ENCODE measurements at places on chromosomes 1 and 21.

GRCh38 chr1:3910857-3911845 lies 11.1 kb upstream of the C1orf174 start:
- peak; percentile 77 for DNase-seq

- DNase-seq = no peak
Measured at GRCh38 chr1:36236302-36236701, 12.1 kb downstream of the THRAP3 start.

DNA sequence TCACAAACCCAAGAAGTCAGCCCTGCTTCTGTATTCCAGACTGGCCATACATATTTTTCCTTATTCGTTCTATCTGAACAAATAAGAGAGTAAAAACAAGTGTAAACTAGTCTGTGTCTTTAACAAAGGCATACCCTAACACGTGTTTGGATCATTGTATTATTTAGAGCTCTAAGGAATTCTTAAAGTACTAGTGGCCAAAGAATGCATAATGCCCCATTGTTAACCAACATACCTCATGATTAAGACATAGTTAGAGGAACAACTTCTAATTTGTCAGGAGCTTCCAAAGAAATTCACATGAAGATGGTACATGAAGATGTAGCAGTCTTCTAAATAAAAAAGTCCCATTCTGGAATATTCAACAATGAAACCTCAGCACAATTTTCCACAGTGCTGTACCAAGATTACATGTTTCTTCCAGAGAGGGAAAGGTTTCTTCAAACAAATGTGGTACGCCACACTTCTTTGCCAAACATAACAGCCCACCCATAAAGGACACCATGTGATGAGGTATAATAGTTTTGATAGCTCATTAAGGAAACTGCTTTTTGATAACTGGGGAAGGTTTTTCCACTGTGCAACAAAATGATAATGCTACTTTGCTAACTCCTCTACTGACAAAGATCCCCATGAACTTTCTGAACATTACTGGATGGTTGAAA lies 5.0 kb downstream of the PALMD start:
- DNase-seq = no peak

GRCh38 chr1:209825591-209826434 lies 2.0 kb upstream of the UTP25 start:
- no peak for DNase-seq

DNA sequence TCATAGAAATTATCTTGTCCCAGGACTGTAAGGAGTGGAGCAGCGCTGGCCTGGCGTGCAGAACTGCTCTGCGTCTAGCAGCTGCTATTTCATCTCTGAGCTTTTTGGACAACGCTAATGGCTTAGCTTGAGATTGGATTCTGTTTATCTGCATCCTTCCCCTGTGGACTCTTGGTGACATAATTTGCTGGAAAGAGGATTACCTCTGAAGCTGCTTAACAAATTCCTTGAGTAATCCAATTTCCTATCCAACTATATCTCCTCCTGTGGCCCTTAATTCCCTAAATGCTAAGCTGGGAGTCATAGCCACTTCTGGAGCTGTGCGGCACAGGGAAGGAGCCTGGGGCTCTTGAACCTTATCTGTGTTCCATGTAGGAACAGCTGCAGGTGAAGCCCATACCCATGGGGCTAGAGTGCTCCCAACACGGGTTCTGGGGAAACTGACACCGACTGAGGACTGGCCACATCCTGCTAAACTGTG lies 43.2 kb downstream of the IL6R start:
- DNase-seq = no peak

DNA sequence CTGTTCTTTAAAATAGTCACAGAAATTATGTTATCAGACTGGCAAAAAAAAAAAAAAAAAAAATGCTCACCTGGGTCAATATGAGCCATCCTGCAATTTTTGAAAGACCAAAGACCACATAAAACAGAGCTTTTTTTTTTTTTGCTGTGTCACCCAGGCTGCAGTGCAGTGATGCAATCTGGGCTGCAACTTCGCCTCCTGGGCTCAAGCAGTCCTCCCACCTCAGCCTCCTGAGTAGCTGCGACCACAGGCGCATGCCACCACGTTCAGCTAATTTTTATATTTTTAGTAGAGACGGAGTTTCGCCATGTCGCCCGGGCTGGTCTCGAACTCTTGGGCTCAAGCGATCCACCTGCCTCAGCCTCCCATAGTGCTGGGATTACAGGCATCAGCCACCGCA lies 62.8 kb downstream of the RGS13 start:
- no peak for DNase-seq

- no peak for DNase-seq
Measured at GRCh38 chr1:15016001-15016400, 137.5 kb upstream of the TMEM51 start.

- DNase-seq = no peak
Measured at GRCh38 chr1:200588698-200589097, 31.9 kb downstream of the KIF14 start.

- no peak for DNase-seq
Measured at GRCh38 chr21:42681296-42682206, 28.1 kb downstream of the PDE9A start.

- DNase-seq = peak; percentile 65
Measured at GRCh38 chr21:35428489-35428888, 379.4 kb upstream of the RUNX1 start.

GRCh38 chr1:93715529-93716126 lies 34.0 kb upstream of the BCAR3 start:
- DNase-seq = no peak

DNA sequence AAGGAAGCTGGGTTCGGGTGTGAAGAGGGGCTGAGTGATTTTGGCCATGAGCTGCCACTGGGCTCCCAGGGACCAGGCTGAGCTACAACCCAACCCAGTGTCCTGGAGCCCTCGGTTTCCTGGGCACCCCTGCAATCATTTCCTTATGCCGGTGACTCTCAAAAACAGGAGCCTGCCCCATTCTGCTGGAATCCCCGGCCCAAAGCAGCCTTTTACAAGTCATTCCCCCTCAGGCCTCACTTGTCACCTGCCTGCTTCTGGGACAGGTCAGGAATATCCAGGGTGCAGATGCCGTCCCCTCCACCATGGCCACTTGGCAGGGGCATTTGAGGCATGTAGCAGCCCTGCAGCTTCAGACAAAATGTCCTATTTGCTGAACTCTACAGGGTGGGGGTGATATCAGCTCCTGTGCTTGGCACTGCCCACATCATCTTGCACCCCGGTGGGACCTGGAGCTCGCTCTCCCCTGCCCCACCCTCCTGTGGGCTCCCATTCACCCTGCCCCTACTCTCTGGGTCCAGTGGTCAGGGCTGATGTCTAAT lies 30.0 kb downstream of the CDK18 start:
- peak; percentile 6 for DNase-seq

- DNase-seq = peak; percentile 23
Measured at GRCh38 chr1:6126521-6127067, 53.5 kb downstream of the CHD5 start.

DNA sequence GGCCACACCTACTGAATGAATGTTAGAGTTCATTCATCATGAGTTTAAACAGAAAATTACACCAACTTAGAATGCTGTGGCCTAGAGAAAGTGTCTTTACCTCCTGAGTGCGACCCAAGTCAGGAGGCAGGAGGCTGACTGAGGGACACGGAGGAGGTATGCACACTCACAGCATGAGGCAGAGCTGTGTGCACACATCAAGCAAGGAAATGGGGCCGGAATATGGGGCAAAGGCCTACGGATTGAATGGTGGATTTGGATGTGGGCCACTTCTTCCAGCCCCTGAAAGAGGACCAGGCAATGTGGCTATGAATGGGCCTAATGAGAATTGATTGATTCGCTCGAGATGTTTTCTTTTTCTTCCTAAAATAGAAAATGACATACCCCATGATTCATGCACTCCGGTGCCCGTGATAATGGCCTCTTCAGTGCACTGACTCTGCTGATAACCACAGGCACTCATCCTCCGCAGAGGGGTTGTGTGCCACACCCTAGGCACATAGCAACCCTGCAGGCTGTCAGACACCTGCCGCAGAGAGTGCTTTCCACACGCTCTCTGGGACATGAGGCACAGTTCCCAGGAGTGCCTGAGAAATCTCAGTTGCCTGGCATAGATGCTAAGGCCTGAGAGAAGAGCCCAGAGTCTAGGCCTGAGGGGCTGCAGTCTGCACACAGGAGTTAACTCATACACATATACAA lies 155.5 kb downstream of the GLUL start:
- no peak for DNase-seq

DNA sequence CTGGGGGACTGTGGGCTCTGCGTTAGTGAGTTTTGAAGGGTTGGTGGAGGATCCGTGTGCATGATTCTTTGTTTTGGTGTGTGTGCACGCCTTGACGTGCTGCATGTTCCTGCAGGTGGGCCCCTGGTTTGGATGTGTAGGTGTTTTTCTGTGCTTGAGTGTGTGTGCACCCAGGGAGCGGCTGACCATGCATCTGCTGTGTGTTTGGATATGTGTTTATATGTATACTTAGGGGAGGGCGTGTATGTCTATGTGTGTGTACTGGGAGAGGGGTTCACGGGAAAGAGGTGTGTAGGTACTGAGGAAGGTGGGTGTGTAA lies 1.1 kb downstream of the VANGL2 start:
- DNase-seq = no peak

DNA sequence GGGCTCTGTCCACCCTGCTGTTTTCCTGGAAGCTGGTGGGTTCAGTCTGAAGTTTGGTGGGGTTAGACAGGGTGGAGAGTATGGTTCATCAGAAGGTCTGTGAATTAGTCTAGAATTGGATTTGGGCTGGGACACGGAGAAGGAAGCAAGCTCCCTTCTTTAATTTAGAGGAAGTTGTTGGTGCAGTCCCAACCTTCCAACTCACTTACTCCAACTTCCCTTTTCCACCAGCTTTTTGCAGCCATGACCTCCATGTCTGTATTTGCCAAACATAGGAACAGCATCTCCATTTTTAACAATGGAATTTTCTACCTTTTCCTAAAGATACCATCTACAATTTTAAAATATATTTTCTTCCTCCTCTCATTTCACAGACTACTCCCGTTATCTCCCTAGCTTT lies 28.5 kb upstream of the PRELP start:
- DNase-seq = no peak

DNA sequence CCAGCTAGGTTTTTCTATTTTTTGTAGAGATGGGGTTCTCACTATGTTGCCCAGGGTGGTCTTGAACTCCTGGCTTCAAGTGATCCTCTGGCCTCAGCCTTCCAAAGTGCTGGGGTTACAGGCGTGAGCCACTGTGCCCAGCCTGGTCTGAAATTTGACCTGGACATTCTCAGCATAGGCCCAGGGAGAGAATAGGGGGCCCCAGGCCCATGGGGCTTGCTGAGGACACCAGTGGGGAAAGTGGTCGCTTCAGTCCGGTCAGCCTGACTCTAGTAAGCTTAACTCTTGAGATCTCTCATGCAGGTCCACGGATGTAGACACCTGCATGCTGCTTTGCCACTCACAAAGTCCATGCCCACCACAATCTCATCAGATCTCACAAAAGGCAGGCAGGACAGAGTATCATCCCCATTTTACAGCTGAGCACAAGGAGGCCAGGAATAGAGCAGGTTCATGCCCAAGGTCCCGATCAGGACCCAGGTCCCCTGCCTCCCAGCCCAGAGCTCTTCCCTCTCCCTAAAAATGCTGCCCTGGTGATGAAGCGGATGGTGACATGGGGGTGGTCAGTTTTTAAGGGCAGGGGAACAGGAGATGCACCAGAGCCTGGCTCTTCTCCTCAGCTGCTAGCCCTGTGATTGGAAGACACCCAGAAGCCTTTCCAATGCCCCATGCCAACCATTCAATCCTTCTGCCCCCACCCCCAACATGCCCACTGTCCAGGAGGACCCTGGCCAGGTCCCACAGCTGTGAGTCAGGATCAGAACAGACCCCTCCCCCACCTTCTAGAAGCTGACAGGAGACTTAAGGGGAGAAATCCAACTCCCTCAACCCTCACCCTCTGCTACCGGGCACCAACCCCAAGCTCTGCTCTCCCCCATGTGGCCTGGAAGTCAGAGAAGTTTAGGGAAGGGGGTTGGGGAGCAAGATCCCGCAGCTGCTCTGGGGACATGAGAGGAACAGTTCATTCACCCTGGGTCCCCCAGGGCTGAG lies 1.8 kb downstream of the FHL3 start:
- DNase-seq = no peak

DNA sequence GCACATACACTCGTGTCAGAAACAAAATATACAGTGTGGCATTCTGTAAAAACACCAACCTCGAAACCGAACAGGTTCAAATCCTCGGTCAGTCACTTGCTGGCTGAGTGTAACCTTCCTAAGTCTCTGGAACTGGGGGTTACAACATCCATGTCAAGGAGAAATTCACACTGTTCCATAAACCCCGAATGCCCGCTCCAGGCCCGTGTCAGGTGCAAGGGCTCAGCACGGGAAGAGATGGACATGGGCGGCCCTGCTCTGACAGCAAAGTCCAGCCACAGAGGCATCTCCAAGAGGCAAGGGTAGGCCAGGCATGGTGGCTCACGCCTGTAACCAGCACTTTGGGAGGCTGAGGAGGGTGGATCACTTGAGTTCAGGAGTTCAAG lies 79.5 kb downstream of the SLC66A1 start:
- no peak for DNase-seq

- DNase-seq = no peak
Measured at GRCh38 chr21:27649323-27649722, 682.4 kb upstream of the ADAMTS5 start.

- no peak for DNase-seq
Measured at GRCh38 chr1:6358144-6358624, 35.4 kb downstream of the ACOT7 start.

GRCh38 chr21:27566521-27566920 lies 599.6 kb upstream of the ADAMTS5 start:
- no peak for DNase-seq

- no peak for DNase-seq
Measured at GRCh38 chr21:30829659-30830058, at the start of gene KRTAP7-1. Gene KRTAP7-1, minus strand, starts transcription at chr21:30829759. Its CDS starts 61 bp downstream, at chr21:30829698.

GRCh38 chr1:179714623-179715022 lies 28.5 kb upstream of the FAM163A start:
- no peak for DNase-seq
